ENCODE measurements at places on chromosomes 6 and 20.

- no peak for DNase-seq
Observed at GRCh38 chr6:131412960-131413830, 159.8 kb upstream of the ARG1 start.

DNA sequence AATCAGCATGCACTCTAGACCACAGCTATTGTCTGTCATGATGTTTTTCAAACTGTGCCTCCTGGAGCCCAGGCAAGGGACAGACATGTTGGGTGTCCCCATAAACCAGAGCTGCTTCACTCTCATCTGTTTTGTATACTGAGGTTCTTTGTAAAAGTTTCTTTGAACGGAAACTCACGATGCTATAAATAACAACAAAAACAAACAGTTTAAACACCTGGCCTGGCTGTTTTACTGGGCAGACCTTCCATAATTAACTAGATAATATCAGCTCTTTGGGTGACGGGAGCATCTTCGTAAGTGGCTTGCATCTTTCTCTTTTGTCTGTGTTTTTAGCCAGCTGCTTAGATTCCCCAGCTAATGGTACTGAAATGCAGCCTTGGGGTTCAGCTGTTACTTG is 190.3 kb downstream of the ZDHHC14 start:
- DNase-seq, result no peak

DNA sequence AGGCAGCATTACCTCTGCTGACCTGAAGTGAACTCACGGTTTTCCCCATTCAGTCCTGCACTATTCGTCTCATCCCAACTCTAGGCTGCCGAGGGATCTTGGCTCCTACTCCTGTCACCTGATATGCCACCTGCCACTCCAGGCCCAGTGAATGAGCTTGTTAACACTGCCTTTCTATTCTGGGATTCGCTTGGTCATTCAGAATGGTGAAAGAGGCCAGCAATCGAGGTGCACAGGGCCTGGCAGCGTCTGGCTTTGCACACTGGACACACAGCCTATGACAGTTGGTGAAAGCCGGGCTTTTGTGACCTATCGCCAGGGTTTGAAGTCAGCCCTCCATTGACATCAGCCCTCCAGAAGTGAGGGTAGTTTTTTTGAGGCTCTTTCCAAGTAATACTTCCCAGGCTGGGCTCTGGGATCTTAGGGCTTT is 59.3 kb upstream of the MYL9 start:
- DNase-seq, result peak; percentile 64

GRCh38 chr6:107618672-107619071 is 128.8 kb downstream of the SOBP start:
- DNase-seq, result no peak

DNA sequence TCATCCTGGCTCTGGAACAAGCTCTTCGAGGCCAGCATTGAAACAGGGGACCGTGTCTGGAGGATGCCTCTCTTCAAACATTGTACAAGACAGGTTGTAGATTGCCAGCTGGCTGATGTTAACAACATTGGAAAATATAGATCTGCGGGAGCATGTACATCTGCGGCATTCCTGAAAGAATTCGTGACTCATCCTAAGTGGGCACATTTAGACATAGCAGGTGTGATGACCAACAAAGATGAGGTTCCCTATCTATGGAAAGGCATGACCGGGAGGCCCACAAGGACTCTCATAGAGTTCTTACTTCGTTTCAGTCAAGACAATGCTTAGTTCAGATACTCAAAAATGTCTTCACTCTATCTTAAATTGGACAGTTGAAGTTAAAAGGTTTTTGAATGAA is 3.6 kb upstream of the CDKN1A start:
- DNase-seq, result no peak

DNA sequence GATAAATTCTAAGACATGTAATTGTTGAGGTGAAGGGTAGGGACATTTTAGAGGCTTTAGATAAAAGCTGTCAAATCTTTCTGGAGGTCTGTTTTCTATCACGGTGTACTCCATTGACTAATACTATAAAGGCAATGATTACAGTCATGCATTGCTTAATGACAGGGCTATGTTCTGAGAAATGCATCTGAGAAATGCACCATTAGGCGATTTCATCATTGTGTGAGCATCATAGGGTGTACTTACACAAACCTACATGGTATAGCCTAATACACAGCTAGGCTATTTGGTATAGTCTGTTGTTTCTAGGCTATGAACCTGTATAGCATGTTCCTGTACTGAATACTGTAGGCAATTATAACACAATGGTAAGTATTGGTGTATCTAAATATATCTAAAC is 71.3 kb upstream of the FYN start:
- DNase-seq, result no peak

DNA sequence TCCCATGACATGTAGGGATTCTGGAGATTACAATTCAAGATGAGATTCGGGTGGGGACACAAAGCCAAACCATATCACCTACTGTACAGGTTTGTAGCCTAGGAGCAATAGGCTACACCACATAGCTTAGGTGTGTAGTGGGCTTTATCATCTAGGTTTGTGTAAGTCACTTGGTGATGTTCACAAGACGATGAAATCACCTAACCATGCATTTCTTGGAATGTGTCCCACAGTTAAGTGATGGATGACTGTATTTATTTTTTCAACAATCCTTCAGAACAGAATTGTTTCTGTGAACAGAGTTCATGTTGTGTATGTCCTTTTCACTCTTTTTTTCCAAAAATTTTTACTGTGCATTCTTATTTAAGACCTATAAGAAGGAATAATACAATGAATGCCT is 76.1 kb downstream of the DTD1 start:
- DNase-seq, result no peak

GRCh38 chr6:66948106-66948505 is 1241.1 kb upstream of the EYS start:
- DNase-seq, result peak; percentile 52

DNA sequence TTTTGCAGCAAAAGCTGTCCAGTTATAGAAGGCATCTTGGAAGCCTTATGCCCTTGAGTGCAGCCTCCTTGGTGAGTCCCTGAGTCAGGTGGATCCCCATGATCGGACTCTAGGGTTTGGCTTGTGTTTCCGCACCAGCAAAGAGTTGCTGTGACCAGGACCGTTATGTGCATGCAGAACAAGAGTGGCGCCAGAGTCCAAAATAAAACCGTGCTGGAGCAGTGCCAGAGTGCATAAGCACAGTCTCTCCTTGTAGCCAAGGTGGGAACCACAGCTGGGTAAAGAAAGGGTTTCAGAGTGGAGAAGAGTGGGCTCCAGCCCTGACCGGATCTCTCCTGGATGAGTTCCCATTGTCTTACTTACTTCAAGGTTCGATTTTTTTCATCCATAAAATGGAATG is 58.6 kb downstream of the FOXA2 start:
- no peak for DNase-seq

GRCh38 chr6:31530659-31531058 is 1.9 kb downstream of the MCCD1 start:
- no peak for DNase-seq

DNA sequence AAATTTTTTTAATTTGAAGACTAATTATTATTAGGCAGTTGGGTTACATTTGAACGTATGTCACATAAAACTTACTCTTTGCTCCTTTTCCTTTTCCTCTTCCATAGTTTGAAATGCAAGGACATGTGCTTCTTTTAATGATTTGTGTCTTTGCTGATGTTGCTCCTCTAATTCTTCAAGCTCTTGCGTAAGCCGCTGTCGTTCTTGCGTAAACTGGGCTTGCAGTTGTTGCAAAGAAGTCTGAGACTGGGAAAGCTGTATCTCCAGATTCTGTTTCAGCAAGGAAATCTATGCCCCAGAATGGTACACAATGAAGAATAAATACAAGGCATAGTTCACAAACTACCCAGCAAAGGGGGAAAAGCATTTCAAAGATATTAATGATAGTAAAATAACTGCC is 45.1 kb upstream of the MCM9 start:
- DNase-seq, result no peak

DNA sequence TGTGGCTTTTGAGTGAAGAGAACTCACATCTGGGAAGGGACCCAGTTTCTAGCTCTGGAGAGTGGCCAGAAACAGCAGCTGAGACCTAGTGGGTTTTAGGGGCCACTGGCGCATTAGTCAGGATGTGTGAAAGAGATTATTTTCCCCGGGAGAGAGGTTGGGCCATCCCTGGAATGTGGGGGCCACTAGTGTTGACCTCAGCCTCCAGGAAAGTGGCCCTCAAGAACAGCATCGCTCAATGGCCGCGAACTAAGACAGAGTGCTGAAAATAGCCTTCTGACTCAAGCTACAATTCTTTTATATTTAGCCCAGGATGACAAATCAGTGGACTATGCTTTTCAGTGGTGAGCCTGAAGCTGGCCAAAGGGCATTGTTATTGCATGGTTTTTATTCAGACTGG is 210.4 kb upstream of the RNF24 start:
- no peak for DNase-seq

DNA sequence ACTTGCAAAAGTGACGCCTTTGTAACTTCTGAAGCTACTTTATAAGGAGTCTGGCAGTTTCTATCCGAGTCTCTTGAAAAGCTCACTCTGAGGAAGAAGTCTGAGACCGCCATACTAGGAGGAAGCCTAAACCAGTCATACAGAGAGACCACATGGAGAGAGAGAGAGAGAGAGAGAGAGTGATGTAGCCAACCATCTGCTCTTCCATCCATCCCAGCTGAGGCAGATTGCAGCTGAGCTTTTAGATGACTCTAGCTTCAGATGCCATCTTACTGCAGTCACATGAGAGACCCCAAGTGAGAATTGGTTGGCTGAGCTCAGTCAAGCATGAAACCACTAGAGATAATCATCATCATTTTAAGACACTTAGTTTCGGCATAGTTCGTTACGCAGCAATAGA is 15.0 kb upstream of the DTNBP1 start:
- no peak for DNase-seq

GRCh38 chr6:36688063-36688738 is 9.4 kb upstream of the RAB44 start:
- DNase-seq, result no peak

DNA sequence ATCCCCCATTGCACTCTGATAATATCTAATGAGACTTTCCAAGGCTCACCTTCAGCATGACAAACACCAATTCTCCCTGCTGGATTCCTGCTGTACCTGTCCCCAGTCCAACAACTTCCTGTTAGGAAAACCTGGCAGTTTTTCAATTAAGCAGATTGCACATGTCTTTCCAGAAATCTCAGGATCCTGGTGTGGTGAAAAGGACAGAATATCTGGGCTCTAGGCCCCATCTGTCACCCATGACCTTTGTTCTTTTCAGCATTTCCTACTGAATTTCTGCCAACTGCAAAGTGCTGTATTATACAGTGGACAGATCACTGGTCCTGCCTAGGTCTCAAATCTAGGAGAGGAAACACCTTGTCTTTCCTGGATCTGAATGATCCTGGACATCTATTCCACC is 27.7 kb upstream of the DTNBP1 start:
- DNase-seq, result no peak

DNA sequence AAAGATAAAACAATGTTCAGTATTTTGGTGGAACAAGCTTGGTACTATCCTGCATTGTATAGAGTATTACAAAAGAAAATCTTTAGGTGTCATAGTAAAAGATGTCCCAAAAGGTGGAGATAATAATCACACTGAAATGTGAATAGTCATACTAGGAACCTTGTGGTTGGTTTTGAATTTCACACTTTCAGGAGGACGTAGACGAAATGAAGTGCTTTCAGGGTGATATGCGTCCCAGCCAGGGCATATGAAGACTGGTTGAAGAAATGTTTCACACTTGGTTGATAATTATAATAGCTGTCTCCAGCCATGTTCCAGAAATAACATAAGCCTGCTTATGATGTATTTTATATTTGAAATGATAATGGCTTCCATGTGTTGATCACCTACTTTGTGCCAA is 60.4 kb downstream of the SCAND1 start:
- no peak for DNase-seq

GRCh38 chr6:53539561-53539960 is 5.3 kb downstream of the GCLC start:
- no peak for DNase-seq

DNA sequence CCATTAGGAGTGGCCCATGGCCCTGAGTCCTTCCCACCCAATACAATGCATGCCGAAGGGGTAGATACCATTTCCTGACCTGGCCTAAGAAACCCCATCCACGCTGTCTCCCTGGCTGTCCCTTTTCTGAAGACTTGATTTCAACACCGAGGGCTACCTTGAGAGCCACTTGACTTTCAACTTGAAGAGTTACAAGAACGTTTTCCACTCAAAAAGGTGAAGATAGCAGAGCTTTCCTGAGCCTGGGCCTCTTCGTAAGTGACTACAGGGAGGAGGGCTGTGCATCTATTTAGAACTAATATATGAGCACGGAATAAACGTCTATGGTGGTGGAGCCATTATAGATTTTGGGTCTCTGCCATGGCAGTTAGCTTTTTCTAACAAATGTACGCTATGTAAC is 14.4 kb upstream of the PPP1R14C start:
- DNase-seq, result peak; percentile 75

GRCh38 chr20:60219984-60220562 is 261.9 kb downstream of the CDH26 start:
- no peak for DNase-seq

- no peak for DNase-seq
Observed at GRCh38 chr20:1254254-1254653, 11.8 kb upstream of the SNPH start.
